Hippocampal formation (tissue), 2 donors: ENCODE measurements at places on chromosomes 7 and 10.
A peak's percentile ranks its signal among the peaks of the same experiment; 100 is the strongest.

DNA sequence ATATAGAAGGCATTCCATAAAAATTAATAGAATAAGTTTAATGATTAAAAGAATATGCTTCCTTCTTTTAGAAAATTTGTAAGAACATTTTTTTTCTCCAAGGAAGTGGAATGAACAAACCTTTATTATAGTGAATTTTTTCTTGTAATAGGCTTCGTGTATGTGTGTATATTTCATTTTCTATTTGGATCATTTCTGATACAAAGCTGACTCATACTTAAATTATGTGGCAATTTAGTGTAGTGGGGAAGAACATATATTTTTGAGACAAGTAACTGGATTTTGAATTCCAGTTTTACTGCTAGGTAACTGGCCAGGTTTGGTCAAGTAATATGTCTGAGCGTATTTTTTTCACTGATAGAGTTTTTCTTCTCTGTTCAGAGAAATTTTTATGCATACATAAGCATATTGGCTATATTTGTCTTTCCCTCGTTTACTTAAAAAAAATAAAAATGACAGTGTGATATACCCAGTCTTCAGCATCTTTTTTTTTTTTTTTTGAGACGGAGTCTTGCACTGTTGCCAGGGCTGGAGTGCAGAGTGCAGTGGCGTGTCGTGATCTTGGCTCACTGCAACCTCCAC, 50.8 kb downstream of the CDK13 start:
- no peak for DNase-seq

DNA sequence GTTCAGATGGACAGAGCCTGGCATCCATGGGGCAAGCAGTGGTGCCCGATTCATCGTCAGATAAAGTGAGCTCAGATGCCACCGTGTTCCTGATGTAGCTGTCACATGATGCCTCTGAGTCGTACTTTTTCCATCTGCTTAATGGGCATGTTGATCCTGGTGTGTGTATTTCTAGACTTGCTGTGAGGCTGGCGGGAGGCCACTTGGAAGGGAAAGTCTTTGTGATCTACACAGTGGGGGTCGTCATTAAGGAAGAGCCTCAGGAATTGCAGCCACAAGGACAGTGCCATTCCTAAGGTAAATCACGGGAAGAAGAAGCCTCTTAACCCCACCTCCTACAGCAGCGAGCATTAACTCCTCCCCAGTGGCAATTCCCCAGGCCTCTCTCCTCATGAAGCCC, 63.0 kb downstream of the RGS10 start:
- no peak for DNase-seq

DNA sequence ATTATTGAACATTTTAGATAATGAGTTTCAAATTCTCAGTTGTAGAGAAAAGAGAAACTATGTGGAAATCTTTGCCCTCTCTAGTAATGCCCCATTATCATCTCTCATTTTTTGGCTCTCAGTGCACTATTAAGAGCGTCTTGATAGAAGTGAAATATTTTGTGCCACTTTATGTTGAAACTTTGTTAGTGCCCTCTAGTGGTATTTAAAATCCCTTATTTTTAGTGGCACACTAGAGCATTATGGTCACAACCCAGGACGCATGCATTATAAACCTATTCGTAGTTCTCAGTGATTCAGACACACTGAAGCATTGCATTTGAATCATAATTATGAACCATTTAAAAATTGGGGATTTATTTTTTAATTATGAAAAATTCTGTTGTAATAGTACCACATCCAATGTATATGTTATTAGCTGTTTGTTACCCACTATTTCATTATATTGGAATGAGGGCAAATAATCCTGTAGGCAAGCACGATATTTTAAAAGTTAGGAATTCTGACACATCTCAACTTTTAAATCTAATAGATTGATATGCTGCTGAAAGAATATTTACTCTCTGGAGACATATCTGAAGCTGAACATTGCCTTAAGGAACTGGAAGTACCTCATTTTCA, 21.9 kb downstream of the PDCD4 start:
- peak; percentile 76 for DNase-seq

GRCh38 chr7:50315739-50316671, 11.5 kb downstream of the IKZF1 start:
- no peak for DNase-seq

DNA sequence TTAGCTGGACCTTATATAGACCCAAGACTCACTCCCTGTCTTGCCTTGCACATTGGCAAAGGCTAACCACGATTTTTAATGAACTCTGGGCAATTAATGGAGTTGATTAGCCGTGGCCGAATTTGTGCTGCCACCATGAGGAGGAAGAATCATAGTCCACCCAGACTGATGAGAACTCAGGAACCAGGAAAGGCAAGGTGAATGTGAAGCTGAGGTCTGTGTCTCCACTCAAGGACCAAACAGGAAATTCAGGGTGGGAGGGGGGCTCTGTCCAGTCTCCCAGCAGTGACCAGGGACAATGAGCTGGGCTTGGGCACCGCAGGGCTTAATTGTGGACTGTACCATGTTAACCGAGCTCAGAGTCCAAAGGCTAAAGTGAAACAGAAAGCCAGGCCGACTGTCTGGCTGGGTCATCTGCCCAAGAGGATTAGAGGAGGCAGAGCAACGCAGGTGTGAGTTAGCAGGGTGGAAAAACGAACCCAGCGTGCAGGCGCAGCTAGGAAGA, 127.0 kb upstream of the JCAD start:
- no peak for DNase-seq

DNA sequence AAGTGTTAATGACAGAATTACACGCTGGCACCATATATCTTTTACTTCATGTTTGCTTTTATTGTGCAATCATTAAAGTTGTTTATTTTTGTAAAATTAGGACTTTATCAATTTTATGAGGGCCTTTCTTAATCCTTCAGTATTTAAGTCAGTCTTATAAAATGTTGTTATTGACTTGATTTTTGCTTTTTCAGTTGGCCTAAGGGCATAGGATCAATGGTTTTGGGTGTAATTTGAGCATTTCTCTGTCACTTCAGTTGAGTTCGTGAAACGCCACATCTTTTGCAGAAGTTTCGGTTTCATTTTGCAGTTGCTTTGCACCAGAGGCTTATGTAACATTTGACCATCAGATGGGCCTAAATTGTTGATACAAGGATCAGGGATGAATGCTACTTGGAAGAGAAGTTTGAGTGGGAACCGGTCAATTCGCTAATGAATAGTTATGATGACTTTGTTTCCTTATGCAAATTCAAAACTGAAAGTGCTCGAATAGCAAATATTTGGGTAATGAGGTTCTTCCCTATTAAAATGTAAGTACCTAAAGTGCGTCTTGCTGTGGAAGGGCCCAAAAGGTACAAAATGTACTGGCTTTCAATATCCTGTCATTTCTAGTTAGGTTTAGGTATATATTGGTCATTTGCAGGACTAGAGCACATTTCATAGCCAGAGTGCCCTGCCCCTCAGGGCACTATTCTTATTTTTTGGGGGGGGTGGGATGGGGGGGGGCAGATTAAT, 340.9 kb downstream of the LRMDA start:
- peak; percentile 1 for DNase-seq

DNA sequence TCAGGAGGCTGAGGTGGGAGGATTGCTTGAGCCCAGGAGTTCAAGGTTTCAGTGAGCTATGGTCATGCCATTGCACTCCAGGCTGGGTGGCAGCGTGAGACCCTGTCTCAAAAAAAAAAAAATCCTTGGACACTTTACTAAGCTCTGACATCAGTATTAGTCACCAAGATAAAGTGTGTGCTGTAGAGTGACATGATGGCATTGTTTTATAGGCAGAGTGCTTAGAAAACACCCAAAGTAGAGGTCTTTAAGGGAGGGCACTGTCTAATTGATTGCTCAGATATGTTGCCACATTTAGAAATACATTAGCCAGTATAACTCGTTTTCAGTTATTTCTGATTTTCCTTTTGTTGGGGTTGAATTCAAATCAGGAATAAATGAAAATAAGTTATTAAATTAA, 235.9 kb downstream of the REEP3 start:
- no peak for DNase-seq

DNA sequence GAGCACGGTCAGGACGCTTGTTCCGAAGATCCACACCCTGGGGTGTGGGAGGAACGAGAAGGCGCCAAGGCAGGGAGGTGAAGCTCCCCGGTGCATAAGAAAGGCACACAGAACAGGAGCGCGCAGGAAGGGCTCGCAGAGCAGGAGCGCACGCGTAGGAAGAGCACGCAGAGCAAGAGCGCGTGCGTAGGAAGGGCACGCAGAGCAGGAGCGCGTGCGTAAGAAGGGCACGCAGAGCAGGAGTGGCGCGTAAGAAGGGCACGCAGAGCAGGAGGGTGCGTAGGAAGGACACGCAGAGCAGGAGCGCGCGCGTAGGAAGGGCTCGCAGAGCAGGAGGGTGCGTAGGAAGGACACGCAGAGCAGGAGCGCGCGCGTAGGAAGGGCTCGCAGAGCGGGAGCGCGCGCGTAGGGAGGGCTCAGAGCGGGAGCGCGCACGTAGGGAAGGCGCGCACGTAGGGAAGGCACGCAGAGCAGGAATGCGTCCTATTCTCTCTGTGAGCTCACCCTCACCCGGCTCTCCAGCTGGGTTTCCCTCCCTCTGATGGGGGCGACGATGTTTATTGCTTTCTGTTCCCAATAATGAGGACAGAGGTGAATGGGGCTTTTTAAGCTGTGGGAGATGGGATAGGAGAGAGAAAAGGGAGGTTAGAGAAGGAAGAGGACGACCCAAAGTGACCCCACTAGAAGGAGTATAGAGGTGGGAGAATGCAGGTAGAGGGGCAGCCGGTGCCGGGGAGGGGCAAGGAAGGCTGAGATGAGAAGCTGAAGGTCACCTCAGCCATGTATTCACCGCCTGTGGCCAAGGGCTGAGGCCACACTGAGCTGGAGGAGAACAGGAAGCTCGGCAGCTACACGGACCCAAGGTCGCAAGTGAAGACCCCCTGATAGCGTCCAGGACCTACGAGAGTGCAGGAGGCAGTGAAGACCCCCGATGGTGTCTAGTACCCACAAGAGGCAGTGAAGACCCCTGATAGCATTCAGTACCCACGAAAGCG, 423.2 kb downstream of the PTPRN2 start:
- no peak for DNase-seq

DNA sequence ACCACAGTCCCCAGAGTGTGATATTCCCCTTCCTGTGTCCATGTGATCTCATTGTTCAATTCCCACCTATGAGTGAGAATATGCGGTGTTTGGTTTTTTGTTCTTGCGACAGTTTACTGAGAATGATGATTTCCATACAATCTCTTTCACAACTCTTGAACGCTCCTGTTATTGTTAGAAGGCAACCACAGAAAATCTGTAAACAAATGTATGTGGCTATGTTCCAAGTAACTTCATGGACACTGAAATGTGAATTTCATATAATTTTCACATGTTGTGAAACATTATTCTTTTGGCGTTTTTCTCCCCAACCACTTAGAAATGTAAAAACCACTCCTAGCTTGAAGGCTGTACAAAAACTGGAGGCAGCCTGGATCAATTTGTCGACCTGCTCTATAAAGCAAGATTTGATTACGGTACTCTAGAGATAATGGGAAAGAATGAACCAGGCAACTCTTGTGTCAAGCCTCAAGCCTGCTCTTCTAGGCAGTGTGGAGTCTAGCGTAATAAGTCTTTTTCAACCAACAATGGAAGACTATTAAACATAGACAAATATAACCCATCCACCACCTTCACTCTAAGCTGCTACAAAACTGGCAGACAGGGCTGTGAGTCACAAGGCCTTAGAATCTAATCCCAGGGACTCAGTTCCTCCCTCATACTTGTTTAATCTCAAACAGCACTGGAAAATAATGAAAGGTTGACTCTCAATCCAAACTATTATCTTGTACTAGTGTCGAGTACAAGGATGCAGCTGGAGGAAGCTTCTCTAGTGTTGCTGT, 22.7 kb downstream of the ARL3 start:
- DNase-seq: no peak

GRCh38 chr7:8303904-8304528, 42.0 kb upstream of the ICA1 start:
- DNase-seq: no peak

- no peak for DNase-seq
Measured at GRCh38 chr10:115956225-115957011, 316.6 kb downstream of the GFRA1 start.

- no peak for DNase-seq
Measured at GRCh38 chr10:31875608-31876007, 53.0 kb downstream of the ARHGAP12 start.

DNA sequence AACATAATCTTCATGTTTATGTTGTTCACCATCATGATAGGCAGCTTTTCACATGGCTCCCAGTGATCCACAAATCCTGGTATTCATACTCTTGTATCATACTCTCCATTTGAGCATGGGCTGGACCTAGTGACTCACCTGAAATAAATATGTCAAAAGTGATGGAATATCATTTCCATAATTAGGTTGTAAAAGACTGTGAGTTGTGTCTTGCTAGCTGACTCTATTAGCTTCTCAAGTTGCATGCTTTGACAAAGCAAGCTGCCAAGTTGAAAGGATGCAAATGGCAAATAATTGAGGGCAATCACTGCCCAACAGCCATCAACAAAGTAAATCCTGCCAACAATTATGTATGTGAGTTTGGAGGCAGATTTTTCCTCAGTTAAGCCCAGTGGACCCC, 300.4 kb downstream of the AHR start:
- DNase-seq: no peak

GRCh38 chr10:86712317-86712707, 44.0 kb downstream of the LDB3 start:
- DNase-seq: no peak

DNA sequence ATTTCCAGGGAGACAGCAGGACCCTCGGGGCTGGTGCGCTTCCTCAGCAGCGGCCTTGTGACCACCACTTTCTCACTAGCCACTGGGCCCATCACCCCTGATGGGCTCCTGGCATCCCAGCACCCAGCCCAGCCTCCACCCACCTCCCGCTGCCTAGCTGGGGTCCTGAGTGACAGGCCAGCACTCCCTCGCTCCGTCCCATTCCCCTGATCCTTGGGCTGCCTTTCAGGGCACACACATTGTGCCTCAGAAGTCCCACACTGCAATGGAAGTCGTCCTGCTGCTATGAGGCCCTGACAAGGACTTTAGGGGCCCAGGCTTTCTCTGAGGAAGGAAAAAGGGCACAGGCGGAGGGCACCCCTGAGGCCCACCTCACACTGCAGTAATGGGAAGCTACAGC, 12.4 kb downstream of the CAMK2B start:
- DNase-seq: no peak

DNA sequence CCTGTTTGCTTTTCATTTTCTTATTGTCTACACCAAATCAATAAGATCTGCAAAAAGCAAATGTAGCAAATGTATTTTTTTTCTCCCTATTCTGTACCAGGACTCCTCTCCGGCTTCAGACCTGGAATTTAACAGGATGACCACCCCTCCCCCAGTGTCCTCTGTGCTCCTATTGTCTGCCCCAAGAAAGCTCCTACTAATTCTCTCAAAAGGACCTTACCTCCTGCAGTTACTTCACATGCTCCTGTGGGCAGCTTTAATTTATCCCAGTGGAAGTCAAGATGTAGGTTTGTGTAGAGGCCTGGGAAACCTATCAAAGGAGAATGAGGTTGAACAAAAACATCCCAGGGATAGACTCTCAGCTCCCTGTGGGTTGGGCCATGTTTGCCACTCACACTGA, 31.3 kb downstream of the PLXNA4 start:
- no peak for DNase-seq
